ENCODE measurements at places on chromosomes 6 and 20.

DNA sequence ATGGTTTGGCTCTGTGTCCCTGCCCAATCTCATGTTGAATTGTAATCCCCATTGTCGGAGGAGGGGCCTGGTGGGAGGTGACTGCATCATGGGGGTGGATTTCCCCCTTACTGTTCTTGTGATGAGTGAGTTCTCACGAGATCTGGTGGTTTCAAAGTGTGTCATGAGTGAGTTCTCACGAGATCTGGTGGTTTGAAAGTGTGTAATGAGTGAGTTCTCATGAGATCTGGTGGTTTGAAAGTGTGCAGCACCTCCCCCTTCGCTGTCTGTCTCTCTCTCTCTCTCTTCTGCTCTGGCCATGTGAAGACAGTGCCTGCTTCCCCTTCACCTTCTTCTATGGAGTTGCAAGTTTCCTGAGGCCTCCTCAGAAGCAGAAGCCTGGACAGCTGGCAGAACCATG, 87.6 kb downstream of the MYLK4 start:
- no peak for DNase-seq

DNA sequence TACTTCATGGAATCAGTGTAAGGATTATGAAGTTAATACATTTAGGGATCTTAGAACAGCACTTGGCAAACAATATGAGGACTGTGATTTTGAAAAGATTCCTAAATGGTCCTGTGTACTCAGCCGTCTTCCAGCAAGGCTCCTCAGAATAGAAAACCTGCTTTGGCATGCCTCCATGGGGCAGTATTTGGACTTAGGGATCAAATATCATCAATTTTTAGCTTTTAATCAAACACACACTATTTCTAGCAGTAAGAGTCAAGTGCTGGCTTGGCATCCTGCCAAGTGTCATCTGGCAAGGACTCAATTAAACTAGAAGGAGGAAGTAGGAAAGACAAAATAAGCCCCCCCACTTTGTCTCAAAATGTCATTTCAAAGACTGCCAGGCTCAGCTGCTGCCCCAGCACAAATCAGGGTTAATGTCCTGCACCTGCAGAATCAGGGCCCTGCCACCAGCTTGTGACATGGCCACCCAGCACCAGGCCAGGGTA, 40.8 kb downstream of the IYD start:
- DNase-seq, result no peak

DNA sequence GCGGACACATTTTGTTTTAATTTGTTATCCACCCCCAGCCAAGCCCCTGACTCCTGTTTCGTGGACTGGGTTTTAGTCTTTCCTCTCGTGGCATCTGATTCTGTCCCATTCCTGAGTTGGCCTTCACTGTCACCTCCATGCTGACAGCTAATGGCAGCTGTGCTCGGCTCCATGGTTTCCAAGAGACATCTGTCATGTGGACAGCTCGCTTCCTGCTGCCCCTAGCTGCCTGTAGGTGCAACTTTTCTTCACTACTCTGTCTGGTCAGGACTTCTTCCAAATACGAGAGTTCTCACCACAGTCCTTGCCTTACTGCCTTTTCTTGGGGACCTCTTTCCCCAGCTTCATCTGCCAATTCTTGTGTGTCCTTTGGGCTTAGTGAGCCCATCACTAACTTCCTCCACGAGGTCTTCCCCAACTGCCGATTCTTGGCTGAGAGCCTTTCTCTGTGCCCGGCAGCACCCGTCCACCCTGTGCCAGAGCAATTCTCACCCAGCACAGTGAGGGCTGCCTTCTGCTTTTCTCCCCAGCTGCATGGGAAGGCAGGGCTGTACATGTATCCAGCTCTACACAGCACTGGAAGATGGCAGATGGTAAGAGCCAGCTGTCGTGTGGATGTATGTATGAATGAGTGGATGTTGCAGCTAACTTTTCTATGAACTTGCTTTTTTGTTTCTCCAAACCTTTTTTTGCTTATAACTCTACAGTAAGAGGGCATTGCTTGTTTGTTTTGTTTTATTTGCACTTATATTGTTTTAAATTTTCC, 140.4 kb downstream of the F13A1 start:
- no peak for DNase-seq

GRCh38 chr6:47836639-47837038, 54.8 kb downstream of the OPN5 start:
- DNase-seq, result no peak

- DNase-seq, result no peak
These were observed 948.0 kb upstream of the EPHA7 start for GRCh38 chr6:94367316-94367715.

GRCh38 chr20:9483131-9483530, 31.3 kb upstream of the LAMP5 start:
- DNase-seq, result no peak

- DNase-seq, result no peak
These were observed 6.4 kb downstream of the MAN1A1 start for GRCh38 chr6:119343167-119343566.

DNA sequence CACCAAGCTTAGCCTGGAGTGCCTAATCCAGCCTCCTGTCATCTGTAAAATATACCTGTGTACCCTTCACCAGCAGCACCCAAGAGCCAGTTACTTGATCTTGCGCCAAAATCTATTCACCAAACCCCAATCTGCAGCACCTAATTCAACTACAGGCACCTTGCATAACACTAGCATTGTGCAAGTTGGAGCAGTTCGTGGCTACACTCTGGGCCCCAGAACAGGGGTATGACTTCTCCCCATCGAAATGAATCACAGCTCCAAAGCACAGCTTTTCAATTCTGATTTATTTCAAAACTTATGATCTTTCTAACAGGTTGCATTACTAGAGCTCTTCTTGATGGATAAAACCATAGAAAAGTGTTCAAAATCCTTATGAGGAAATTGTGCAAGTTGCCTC, 100.4 kb upstream of the TCF21 start:
- DNase-seq, result no peak

DNA sequence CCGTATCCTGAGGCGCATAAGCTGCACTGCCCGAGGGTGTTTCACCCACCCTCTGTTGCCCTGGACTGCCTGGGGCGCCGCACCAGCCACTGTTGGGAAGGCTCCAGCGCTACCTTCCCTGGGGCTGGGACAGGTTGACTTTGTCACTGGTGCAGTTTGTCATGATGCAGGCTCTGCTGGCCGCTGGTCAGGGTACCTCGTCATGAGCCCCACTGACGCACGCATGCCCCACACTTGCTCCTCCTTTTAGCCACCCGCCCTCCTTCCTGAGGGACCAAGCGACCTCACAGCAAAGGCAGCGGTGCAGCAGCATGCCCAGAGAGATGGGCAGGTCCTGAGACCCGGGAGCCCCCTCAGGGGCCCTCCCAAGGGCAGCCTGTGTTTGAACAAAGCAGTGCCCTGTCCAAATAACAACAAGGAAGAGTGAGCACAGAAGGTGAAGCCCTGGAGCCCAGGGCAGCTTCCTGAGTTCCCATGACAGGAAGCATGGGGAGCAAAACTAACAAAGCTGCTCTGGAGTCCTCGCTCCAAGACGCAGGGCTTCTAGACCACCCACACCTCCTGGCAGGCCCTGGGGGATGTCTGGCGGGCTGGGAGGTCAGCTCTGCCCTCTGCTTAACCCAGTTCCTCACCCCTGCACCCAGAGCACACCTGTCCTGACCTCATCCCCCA, 50.1 kb upstream of the SMOC2 start:
- no peak for DNase-seq

GRCh38 chr20:61690993-61691838, 374.5 kb downstream of the TAF4 start:
- no peak for DNase-seq

- no peak for DNase-seq
These were observed 23.7 kb upstream of the RBPJL start for GRCh38 chr20:45282700-45283550.

GRCh38 chr6:46276576-46277142, 105.9 kb upstream of the ENPP5 start:
- no peak for DNase-seq

DNA sequence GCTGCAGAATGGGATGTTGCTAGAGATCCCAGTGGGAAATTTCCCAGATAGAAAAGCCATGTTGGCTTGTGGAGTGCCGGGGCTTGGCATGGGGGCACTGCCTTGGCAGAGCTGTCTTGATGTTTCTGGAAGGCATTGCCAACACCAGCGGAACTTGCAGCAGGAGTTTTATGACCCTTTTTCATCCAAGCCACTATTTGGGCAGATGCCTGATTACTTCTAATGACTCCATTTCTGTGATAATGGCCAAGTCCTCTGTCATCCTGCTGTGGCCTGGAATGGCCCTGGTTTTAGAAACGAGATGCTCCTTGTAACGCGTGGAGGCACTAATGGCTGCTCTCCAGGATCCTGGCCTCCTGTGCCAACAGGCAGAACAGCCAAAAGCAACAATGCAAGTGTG, 229.0 kb downstream of the ZNF217 start:
- DNase-seq, result no peak

All from AG08396 (cell line).